ENCODE measurements at places on chromosomes 16 and 17.

DNA sequence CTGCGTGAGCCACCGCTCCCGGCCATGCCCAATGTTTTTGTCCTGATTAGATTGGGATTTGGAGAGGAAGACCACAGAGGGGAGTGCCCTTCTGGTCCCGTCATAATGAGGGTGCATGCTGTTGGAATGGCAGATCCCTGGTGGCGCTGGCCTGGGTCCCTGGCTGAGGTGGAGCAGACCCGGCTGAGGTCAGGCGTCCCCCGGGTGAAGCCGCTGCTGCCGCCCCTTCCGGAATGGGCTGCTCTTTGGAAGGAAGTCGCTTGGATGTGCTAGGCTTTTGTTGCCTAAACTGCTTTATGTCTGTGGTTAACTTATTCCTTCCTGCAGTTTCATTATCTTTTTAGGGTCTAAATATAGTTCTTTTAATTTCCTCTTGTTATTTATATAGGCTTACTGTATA, 120.3 kb upstream of the CHMP6 start:
- DNase-seq: no peak

DNA sequence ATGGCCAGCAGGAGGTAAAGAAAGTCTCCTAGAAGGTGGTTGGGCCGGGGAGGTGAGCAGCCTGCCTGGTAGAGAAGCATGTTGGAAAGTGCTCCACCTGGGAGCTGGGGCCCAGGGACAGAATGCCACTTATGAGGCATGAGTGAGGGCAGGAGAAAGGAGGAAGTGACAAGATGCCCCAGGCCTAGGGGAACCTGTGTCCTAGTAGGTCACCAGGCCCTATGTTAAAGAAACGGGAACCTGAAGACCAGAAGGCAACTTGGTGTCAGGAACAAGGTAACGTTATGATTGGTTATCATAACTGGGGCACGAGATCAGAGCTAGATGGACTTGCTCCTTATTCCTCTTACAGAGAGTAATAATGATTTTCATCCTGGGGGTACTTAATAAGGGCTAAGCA, 34.3 kb downstream of the PITPNC1 start:
- no peak for DNase-seq

DNA sequence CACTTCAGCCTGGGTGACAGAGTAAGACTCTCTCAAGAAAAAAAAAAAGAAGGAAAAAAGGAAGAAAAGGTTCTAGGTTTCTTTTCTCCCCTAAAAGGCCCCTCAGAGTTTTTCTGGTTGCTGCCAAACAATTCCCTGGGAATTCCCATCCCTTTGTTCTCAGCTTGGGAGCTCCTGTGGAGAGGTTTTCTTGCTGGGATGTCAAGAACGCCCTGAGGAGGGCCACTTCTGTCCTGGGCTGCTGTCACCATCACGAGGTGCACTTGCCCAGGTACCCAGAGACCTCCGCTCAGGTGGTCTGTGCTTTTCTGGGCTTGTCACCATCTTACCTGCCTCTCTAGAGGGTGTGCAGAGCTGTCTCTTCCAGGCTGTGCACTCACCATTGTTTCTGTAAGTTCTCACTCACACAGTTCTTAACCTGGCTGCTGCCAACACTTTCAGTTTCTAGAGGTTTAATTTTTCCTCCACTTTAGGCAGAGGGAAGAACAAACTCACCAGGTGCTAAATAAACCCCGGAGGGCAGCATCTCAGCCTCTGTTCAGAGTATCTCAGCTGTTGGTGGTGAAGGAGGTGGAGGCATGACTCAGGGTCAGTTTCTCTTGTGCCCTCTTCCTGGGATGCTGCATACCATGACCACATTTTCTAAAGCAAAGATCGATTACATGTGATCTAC, 2.4 kb upstream of the COX6A2 start:
- DNase-seq: no peak

- no peak for DNase-seq
These were observed 18.3 kb downstream of the UBFD1 start for GRCh38 chr16:23575834-23576233.

GRCh38 chr17:71638668-71639067, 482.2 kb upstream of the SOX9 start:
- no peak for DNase-seq

GRCh38 chr16:50267151-50267631, 840 bp downstream of the ADCY7 start:
- DNase-seq: no peak

DNA sequence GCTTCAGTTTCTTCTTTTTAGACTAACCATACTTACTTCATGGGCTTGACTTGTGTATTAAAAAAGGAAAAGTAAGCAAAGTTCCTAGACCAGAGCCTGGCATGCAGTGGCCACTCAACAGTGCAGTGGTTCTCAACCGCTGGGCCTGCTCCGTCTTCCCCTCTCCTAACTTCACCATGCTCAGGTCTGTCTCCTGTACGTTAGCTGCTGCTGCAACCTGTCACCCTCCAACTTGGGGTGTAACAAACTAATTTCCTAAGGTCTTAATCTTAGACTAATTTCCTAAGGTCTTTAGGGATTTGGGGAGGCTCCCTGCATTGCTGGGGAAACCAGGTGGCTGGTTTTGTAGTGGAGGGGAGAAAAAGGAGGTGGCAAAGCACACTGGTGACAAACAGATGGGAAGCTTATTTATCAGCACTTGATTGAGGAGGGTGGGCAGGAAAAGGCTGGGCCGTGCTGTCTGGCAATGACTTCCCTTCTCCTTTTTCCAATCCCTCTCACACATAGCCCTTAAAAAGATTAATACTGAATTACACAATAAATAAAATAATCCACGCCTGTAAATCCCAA, 2.2 kb upstream of the ARL4D start:
- DNase-seq: no peak

- no peak for DNase-seq
These were observed 86.8 kb downstream of the RPTOR start for GRCh38 chr17:80631142-80632045.

- no peak for DNase-seq
These were observed 73.6 kb upstream of the SMIM36 start for GRCh38 chr17:55584861-55585260.

DNA sequence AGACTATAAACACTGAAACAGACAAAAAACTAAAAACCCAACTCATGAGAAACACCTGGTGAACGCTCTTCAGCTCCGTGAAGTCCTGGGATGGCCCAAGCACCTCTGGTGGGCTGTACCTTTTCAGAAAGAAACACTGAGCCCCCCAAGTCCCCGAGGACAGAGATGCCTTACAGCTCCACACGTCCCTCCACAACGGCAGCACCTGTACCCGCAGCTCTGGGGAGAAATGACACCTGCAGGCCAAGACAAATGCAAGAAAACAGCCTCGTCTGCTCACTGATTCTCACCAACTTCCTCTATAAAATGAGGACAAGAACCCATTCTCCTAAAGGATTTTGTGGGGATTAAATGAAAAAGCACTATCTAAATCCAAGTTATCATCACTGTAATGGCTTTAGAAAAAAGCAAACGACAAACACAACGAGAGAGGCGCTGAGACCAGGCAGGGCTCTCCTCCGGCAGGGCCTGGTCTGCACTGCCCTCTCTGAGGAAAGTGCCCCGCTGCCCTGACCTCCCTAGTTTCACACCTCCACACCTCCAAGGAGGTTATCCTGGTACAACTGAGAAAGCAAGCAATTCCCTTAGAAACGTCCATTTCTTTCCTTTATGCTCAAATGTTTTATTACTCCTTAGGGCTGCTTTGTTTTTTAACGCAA, 114.9 kb downstream of the ZNF778 start:
- no peak for DNase-seq

DNA sequence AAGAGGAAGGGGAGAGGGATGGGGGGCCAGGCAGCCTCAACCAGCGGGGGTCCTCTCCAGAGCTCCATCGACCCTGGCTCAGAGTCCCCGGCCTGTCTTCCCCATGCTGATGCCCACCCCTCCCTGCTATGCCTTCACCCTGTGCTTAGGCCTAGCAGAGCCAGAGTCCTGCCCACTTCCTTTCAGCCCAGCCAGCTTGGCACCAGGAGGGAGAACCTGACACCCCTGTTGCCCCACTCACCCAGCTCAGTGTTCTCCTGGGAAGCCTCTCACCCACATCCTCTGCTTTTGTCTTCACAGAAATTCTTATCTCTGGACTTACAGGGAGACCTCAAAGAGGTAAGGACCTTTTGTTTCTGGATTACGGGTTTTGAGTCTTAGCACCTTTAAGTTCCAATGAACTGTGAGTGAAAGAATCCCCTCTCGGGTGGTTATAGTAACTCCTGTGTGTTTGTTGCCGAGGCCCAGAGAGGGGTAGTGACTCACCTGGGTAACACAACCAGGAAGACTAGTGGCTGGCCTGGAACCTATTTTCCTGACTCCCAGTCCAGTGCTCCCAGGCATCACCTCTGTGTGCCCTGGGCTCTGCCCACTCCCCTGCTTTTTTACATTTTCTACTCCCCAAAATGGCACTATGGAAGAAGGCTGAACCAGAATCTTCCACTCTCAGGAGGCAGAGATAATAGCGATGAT, 53.3 kb downstream of the CES1 start:
- DNase-seq: no peak

- no peak for DNase-seq
These were observed 14.3 kb upstream of the TMED6 start for GRCh38 chr16:69365901-69366300.

DNA sequence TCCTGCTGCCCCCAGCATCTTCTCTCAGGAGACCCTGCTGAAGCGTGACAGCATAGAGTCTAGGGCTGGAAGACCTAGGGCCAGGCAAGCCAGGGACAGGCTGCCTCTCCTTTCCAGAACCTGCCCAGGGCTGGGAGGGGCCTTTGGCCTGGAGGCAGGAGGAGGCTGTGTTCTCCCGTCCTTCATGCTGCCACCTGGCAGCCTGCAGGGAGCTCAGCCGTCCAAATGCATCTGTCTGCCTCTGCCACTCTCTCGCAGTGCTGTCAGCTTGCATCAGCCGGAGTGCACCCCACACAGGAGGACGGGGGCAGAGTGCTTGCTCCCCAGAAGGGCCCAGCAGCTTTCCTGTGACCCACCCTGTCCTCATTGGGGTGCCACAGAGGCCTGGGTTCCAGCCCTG, 31.3 kb downstream of the ARHGAP23 start:
- DNase-seq: no peak

DNA sequence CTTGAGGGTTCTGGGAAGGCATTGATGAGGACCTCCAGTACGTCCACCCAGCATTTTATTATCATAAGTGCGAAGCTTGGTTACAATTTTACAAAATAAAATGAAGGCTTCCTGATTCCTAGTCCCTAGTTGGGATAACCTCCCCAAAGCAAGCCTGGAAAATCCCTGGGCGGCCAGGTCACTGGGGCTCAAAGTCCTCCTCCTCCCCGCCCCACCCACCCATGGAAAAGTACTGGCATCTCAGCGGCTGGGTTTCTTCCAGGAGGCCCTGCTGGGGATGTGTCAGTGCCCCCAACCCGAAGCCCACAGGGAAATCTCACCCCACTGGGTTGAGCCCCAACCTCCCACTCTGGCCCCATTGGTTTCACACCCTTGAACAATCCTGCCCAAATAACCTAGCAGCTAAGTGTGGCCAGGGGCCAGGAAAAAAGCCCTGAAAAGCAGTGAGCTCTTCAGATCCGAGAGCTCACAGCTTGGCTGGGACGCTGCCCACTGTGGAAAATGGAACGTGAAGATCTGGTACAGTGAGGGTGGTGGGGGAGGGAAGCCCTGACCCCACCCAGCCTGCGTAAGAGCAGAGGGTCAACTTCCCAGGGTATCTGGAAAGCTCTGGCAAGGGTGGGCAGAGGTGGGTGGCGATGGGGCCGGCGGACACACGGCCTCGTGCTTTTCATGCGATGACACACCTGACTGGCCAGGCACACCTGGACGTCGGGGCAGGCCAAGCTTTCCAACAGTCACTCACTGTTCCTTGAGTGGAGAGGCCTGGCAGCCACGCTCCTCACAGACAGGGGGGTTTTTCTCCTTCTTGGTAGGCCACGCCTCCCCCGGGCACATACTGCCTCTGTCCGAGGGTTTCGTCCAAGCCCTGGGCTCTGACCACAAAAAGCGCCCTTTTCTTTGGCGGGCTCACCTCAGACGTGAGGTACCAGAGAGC, 324.5 kb downstream of the SOX9 start:
- no peak for DNase-seq

- DNase-seq: no peak
These were observed 24.9 kb downstream of the RAB11FIP3 start for GRCh38 chr16:450385-450784.

DNA sequence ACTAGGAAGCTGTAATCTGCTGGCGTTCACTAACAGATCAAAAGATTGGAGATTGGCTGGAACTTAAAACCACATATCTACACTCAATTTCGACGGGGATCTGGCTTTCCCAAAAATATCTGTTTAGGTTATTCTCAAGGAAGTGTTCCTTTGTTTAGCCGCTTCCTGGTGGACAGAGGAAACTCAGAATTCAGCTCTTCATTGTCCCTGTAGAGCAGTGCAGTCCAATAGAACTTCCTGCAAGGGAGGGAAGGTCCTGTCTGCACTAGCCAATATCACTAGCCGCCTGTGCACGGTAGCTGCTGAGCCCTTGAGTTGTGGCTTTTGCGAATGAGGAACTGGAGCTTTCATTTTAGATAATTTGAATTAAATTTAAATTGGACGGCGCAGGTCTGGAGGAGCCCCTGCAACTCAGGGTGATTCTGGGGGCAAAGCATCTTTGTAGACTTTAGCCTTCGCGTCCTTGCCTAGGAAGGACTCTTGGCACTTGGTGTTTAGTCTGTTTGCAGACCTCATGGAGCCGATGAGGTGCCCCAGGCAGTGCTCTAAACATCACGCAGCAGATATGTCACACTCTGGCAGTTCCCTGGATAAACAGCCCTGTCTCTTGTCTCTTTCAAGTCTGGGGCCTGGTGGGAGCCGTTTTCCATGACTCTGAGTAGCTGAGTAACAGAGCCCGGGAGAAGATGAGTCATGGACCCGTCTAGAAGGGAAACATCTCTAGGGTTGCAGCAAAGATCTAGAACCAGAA, 122.2 kb downstream of the CCDC182 start:
- peak; percentile 65 for DNase-seq

DNA sequence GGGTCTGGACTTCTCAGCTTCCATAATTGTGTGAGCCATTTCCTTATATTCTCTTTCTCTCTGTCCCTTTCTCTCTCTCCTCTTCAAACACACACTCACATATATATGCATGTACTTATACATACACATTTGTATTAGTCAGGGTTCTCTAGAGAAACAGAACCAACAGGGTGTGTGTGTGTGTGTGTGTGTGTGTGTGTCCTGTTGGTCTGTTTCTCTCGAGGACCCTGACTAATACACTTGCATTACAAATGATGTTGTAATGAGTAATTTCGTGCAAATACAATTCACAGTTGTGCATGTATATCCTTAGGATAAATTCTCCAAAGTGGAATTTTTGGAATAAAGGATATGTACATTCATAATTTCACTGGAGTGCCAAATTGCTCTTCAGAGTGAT, 115.3 kb downstream of the NPIPB5 start:
- DNase-seq: no peak

- no peak for DNase-seq
These were observed 180.2 kb downstream of the CCT6B start for GRCh38 chr17:34781071-34781470.

- DNase-seq: no peak
These were observed 26.6 kb downstream of the MRC2 start for GRCh38 chr17:62653826-62654761.

Measured in amniotic stem cell (primary cell).